ENCODE measurements at places on chromosomes 4 and X. TPM values are rescaled to one million over a fixed set of nuclear protein-coding genes. Genes with fewer than 3 reads are reported as not detected.
A peak's percentile ranks its signal among the peaks of the same experiment; 100 is the strongest.

GRCh38 chr4:165874072-165874790 is 1.2 kb downstream of the TLL1 start:
- peak; percentile 85 for DNase-seq

- no peak for DNase-seq
Observed at GRCh38 chr4:38463268-38463958, 200.6 kb upstream of the KLF3 start.

DNA sequence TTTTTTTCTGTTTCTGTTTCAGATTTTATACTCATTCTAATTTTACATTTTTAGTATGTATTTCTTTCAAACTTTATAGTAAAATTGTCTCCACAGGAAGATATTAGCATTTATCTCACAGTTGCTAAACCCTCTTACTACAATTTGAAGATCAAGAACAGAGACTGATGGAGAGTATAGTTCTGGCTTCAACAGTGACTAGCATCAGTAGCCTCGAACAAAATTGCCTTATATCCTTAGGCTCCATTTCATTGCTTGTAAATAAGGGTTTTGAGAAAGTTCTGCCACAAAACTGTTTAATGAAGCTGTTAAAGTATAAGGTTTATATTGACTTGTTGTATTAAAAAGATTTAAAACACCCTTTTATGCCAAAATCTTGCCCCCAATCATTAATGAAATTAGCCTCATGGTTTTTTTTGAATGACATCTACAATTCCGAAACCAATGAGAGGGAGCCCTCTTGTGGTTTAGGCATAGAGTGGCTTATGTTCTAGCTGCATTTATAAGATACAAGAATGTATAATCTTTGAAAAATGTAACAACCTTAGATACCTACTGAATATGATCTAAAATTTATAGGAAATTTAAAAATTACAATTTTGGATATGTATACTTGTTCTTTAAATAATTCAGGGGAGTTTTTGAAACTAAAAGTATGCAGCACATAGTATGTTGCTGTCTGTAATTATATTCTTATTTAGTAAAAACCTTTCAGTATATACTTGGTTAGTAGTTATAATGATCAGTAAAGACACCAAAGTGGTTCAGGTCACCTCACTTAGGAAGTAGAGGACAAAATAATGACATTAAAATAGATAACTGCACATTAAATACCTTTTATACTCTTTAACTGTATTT is 109.8 kb upstream of the HPGD start:
- DNase-seq: no peak

DNA sequence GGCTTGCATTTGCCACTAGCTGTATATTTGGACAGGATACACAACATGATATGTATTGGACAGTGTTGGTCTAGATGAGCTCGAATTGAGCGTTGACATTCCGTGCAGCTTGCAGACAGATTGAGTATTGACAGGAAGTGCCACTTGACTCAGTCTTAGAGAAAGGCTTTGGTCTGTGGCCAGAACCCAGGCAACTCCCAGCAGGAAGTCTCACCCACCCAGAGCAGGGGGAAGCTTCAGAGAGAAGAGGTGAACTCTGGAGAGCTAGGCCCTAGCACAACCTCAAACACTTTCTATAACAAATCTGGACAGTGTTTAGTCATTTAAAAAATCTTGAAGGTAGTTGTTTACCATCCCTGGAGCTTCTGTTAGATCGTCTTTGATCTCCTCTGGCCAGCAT is 280.5 kb downstream of the FBXW7 start:
- DNase-seq: no peak

- no peak for DNase-seq
Observed at GRCh38 chrX:54597728-54598127, 67.7 kb downstream of the GNL3L start.

GRCh38 chr4:95049551-95050233 is 291.9 kb downstream of the BMPR1B start:
- DNase-seq: no peak

DNA sequence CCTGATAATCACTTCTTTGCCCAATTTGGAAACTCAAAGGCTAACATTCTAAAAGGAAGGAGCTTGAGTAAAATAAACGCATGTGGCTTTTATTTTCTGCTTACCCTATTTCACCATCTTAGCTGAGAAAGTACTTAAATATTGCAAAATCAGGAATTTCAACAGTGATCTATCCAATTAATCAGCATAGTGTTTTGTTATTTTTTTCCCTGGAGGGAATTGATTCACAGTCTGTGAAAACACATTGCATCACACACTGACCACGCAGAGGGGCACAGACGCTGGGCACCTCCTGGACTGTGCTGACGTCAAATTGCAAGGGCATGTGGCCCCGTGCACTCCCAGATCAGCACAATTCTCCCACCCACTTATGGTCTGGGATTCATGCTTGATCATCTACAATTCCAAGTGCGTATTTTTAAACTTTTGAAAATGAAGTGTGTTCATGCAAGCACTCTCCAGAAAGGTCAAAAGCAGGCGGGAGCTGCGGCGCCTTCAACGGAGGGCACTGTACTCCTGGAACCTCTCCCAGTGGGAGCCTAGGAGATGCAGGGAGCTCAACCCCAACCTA is 320.6 kb upstream of the PPARGC1A start:
- peak; percentile 88 for DNase-seq

GRCh38 chr4:1407657-1408333 is 1.6 kb upstream of the NKX1-1 start:
- DNase-seq: no peak

GJB1 gene
- 0.72 TPM for total RNA-seq

- peak; percentile 12 for DNase-seq
Observed at GRCh38 chrX:120769576-120770341, 105.9 kb downstream of the CT47B1 start.

GRCh38 chrX:2492531-2493218 is 8.1 kb downstream of the DHRSX start:
- DNase-seq: no peak

CT45A2 gene
- total RNA-seq: not detected

DNA sequence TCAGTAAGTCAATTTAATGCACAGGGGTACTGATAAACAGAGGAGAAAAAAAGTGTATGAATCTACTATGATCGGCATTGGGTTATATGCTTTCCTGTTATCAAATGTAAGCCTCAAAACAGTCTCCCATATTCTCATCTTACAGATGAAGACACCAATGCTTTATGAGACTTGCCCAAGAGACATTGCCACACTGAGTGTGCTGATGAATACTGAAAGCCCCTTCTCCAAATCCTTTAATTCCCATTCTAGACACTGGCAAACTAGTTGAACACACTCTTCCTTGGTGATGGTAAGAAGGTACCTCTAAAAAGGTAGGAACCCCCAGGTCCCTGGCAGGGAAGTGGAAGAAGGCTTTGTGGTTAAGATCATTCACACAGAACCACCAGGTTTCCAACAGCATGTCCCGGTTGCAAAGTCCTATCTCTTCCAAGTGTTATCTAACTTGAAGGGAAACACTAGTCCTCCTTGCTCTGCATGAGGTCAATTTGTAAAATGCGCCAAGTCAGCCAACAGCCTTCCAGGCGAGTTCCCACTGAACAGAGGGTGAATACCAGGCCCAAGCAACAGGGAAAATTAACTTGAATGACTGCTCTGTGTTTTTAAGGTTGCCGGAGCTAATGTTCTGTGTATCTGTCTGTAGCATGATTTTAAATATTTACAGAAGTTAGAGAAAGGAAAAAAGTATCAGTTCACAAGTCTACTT is 5.1 kb downstream of the SETD7 start:
- no peak for DNase-seq

GRCh38 chrX:119605464-119606279 is 552 bp downstream of the NKRF start:
- DNase-seq: no peak

GRCh38 chr4:2135083-2135482 is 76.0 kb downstream of the NAT8L start:
- no peak for DNase-seq

- DNase-seq: no peak
Observed at GRCh38 chr4:118736900-118737299, 51.7 kb downstream of the METTL14 start.

DNA sequence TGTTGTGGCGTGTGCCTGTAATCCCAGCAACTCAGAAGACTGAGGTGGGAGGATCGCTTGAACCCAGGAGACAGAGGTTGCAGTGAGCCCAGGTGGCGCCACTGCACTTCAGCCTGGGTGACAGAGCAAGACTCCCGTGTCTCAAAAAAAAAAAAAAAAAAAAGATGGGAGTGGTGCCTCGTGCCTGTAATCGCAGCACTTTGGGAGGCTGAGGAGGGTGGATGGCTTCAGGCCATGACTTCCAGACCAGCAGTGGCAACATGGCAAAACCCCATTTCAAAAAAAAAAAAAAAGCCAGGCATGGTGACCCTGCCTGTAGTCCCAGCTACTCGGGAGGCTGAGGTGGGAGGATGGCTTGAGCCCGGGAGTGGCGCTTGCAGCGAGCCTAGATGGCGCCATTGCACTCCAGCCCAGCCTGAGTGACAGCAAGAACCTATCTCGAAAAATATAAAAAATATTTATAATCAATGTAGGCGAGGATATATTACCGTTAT is 27.0 kb downstream of the EIF2S3 start:
- peak; percentile 23 for DNase-seq

GRCh38 chr4:82629238-82630000 is 67.6 kb upstream of the TMEM150C start:
- peak; percentile 68 for DNase-seq

DNA sequence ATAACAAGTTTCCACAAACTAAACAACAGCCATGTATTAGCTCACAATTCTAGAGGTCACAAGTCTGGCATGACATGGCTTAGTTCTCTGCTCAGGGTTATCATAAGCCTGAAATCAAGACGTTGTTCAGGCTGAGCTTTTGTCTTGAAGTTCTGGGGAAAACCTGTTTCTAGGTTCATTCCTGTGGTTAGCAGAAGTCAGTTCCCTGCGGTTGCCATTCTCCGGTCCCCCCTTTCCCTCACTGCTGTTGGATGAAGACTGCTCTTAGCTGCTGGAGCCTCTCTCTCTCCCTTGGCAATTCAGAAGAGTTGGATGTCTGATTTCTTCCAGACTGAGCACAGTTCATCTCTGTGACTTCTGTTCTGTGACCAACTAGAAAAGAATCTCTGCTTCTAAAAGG is 962.6 kb downstream of the PCDH7 start:
- no peak for DNase-seq

ZNF630 gene
- 1.6 TPM for total RNA-seq

STK32B gene
- total RNA-seq: 3.4 TPM

DNA sequence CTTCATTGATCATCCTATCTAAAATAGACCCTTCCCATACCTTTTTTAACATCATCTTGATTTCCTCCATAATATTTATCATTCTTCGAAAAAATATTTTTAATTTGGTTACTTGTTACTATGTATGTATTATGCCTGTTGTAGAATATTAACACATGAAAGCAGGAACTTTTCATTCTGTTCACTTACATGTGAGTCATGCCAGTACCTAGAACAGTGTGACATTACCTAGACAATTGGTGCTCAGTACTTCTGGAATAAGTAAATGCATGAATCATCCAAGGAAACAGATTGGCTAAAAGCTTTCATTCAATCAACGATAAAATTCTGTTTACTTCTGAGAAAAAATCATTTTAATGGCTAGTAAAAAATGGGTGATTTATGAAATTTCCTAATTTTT is 76.4 kb downstream of the CXXC4 start:
- DNase-seq: no peak

- no peak for DNase-seq
Observed at GRCh38 chr4:98242538-98242937, 18.6 kb upstream of the RAP1GDS1 start.

DNA sequence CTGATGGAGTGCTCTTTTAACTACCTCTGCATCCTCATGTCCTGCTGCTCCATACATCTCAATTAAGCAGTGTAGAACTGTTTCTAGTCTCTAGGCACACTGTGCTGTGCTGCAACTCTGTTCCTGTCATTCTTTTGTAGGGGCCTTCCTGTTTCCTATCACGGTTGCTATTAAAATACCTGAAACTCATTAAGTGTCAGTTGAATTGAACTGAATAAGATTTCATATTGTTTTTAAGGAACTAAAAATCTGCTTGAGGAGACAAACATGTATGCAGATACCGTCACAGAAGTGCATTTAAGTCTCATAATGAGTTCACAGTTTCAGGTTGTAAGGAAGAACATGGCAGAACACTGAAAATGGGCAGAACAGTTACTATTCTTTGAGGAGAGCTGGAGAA is 170.1 kb downstream of the LARP7 start:
- DNase-seq: no peak

GRCh38 chrX:29661290-29661689 is 554.1 kb upstream of the MAGEB2 start:
- no peak for DNase-seq

DNA sequence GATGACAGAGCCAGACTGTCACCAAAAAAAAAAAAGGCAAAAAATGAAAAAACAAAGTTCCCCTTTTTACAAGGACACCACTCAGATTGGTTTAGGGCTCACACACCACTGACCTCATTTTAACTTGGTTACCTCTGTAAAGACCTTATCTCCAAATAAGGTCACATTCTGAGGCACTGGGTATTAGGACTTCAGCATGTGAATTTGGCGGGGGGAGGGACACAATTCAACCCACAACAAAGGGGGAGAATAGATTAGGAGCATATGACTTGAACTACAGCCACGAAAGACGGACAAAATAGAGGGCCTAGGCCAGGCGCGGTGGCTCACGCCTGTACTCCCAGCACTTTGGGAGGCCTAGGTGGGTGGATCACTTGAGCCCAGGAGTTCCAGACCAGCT is 31.0 kb upstream of the ARAF start:
- no peak for DNase-seq

DNA sequence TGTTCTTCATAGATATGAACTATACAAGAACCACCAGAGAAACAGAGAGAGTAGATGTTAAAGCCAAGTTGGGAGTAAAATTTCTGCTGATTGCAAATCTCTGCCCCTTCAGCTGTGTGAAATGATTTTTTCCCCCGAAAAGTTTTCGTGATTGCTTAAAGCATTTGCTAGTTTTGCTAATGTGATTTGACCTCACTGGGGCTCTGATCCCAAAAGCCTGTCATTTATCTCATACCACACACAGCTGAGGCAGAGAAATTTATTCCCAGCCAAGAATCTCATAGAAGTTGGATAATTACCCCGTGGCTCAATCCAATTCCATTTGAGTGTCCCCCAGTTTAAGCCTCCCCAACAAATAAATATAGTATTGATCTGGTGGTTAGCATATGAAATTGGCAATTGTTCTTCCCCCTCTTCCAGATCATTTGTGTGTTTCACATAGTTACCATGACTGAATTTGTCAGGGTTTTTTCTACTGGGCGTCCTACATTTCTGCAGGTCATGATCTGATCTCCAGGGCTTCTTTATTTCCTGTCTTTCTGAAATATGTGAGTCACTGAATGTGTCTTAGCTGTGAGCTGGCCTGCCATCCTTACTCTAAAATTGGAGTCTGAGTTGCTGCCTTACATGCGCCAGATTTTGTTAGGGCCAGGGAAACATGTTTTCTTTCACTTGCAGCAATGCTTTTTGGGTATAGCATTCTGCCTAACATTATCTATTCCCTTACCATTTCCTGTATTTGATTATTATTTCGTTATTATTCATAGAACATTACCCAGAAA is 167.5 kb upstream of the FRMPD4 start:
- no peak for DNase-seq

IL9R gene
- not detected for total RNA-seq

LAP3 gene
- 31.9 TPM for total RNA-seq

GRCh38 chr4:170040031-170040680 is 14.0 kb upstream of the MFAP3L start:
- DNase-seq: no peak

- DNase-seq: peak; percentile 96
Observed at GRCh38 chr4:6953751-6954380, 44.2 kb downstream of the TBC1D14 start.

ADH1C gene
- total RNA-seq: 1.2 TPM

All from lower leg skin (tissue), 4 donors.